ENCODE measurements at places on chromosomes 1 and 21. TPM values are rescaled to one million over a fixed set of nuclear protein-coding genes. Genes with fewer than 3 reads are reported as not detected.
A peak's percentile ranks its signal among the peaks of the same experiment; 100 is the strongest.

GRCh38 chr1:68168545-68169171 is 63.7 kb downstream of the WLS start:
- H3K4me3 ChIP-seq = no peak overlapping the region
- H3K4me1 ChIP-seq = no peaks in the 10 kb centered on the region
- no peaks in the 10 kb centered on the region for H3K27me3 ChIP-seq
- no peak for DNase-seq
- no peak overlapping the region for H3K27ac ChIP-seq

DNA sequence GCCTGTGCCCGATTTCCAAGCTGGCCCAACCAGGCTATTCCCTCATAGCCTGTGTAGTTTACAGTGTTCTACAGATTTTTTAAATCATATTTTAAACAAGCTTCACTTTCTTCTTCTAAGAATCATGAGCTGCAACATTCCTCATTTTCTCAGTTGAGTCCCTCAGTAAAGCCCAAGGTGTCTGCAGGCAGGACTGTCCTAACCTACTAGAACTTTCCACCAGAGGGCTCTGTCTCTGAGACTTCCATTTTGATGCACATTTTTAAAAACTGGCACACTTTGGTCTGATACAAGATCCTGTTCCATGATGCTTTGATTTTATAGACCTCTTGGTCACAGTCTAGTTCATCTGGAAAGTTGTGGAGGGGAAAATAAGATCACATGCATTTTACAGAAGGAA is 21.6 kb upstream of the SLAMF6 start:
- H3K4me1 ChIP-seq = peaks cover 63% of the 10 kb centered on the region
- no peaks in the 10 kb centered on the region for H3K27me3 ChIP-seq
- H3K4me3 ChIP-seq = no peak overlapping the region
- H3K27ac ChIP-seq = peak overlapping the region; percentile 37
- peaks cover 2% of the 10 kb centered on the region for H3K36me3 ChIP-seq

- H3K4me3 ChIP-seq = no peak overlapping the region
- no peak for DNase-seq
- no peaks in the 10 kb centered on the region for H3K36me3 ChIP-seq
- no peaks in the 10 kb centered on the region for H3K27me3 ChIP-seq
- no peak overlapping the region for H3K27ac ChIP-seq
Measured at GRCh38 chr1:201718346-201719202, 110.4 kb upstream of the IPO9 start.

DNA sequence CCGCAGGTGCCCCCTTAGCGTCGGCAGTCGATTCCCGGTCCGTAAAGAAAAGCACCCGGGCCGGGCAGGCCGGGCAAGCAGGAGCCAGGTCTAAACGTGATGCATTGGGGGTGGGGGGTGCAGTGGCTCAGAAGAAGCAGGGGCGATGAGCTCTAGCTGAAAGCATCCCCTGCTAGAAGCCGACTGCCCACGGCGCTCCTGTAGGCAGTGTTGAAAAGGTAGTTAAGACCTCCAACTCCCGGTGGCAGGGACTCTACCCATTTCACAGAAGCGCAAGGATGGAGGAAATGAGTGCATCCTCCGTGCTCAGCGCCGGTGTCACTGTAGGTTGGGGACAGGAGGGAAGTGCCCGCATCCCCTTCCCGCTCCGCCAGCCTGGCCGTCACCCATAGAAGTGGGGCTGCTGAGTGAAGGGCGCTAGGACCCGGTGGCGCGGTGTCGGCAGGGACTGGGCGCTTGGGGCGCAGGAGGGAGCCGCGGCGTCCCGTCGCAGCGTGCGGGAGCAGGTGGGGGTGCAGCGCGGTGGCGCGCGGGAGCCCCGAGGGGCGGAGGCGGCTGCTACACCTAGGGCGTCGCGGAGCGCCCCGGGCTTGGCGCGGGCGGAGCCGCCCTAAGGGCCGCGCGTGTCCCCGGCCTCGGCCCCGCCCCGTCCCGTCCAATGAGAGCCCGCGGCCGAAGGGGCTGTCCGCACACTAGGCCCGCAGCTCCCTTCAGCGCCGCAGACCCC is at the start of gene WNT2B:
WNT2B (plus strand) TSS at position 688 of the 727 bp plus-strand sequence. CDS start 298 bp downstream, outside the sequence.
- no peak within 1 kb of the TSS for H3K27ac ChIP-seq
- peaks cover 20% of the 10 kb centered on the region for H3K4me1 ChIP-seq
- peak within 1 kb of the TSS; percentile 73 for H3K4me3 ChIP-seq
- no peaks in the 10 kb centered on the region for H3K36me3 ChIP-seq
- H3K27me3 ChIP-seq = peaks cover 76% of the 10 kb centered on the region

- H3K27me3 ChIP-seq = no peaks in the 10 kb centered on the region
- no peaks in the 10 kb centered on the region for H3K36me3 ChIP-seq
- H3K27ac ChIP-seq = no peak overlapping the region
- H3K4me1 ChIP-seq = peaks cover 20% of the 10 kb centered on the region
- no peak for DNase-seq
Measured at GRCh38 chr1:3599816-3600215, 11.5 kb downstream of the MEGF6 start.

GRCh38 chr1:44442791-44443190 is 37.7 kb downstream of the RNF220 start:
- H3K27me3 ChIP-seq = no peaks in the 10 kb centered on the region
- H3K27ac ChIP-seq = no peak overlapping the region
- no peaks in the 10 kb centered on the region for H3K36me3 ChIP-seq
- no peak overlapping the region for H3K4me3 ChIP-seq

- peaks cover 15% of the 10 kb centered on the region for H3K4me1 ChIP-seq
- H3K27ac ChIP-seq = no peak overlapping the region
- DNase-seq = no peak
- no peak overlapping the region for H3K4me3 ChIP-seq
- H3K27me3 ChIP-seq = no peaks in the 10 kb centered on the region
Measured at GRCh38 chr21:43768868-43769167, 7.3 kb downstream of the CSTB start.

- H3K27ac ChIP-seq = peak overlapping the region; percentile 48
- no peak overlapping the region for H3K4me3 ChIP-seq
- no peaks in the 10 kb centered on the region for H3K27me3 ChIP-seq
- H3K36me3 ChIP-seq = no peaks in the 10 kb centered on the region
- peaks cover 20% of the 10 kb centered on the region for H3K4me1 ChIP-seq
Measured at GRCh38 chr1:119859647-119860046, 36.7 kb downstream of the ADAM30 start.

DNA sequence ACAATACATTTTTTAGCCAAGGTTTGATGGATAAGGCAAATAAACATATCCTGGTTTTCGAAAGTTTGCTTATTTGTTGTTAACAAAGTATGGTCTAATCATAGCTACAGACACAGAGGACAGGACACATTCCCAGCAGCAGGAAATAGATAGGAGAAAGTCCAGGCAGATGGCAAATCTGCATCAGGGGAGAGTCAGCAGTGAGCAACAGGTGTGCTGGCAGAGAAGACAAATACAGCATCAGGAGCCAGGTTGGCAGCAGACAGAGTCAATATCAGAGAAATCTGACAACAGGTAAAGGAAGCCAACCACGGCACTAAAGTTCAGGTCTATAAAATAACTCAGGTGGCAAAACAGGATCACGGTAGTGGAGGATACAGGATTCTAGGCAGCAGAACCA is 210.7 kb upstream of the PTBP2 start:
- no peak overlapping the region for H3K4me3 ChIP-seq
- no peak overlapping the region for H3K27ac ChIP-seq
- no peaks in the 10 kb centered on the region for H3K27me3 ChIP-seq
- no peak for DNase-seq
- H3K4me1 ChIP-seq = no peaks in the 10 kb centered on the region

- DNase-seq = peak; percentile 50
- no peak overlapping the region for H3K4me3 ChIP-seq
- no peaks in the 10 kb centered on the region for H3K27me3 ChIP-seq
- H3K4me1 ChIP-seq = peaks cover 67% of the 10 kb centered on the region
Measured at GRCh38 chr1:111222308-111223125, 5.0 kb upstream of the CHI3L2 start.

GRCh38 chr1:36709869-36710481 is 227.3 kb upstream of the CSF3R start:
- H3K27me3 ChIP-seq = peaks cover 6% of the 10 kb centered on the region
- no peak for DNase-seq
- no peaks in the 10 kb centered on the region for H3K4me1 ChIP-seq
- H3K27ac ChIP-seq = no peak overlapping the region
- H3K36me3 ChIP-seq = no peaks in the 10 kb centered on the region

GRCh38 chr21:42513985-42514882 is 582 bp downstream of the SLC37A1 start:
- no peaks in the 10 kb centered on the region for H3K27me3 ChIP-seq
- peak overlapping the region; percentile 74 for H3K4me3 ChIP-seq
- peaks cover 25% of the 10 kb centered on the region for H3K4me1 ChIP-seq
- peaks cover 13% of the 10 kb centered on the region for H3K36me3 ChIP-seq
- H3K27ac ChIP-seq = no peak overlapping the region

GRCh38 chr1:47471163-47471562 is 33.3 kb downstream of the FOXD2 start:
- no peaks in the 10 kb centered on the region for H3K4me1 ChIP-seq
- H3K4me3 ChIP-seq = no peak overlapping the region
- H3K27ac ChIP-seq = no peak overlapping the region
- no peaks in the 10 kb centered on the region for H3K36me3 ChIP-seq
- DNase-seq = no peak

- no peaks in the 10 kb centered on the region for H3K27me3 ChIP-seq
- H3K4me1 ChIP-seq = peaks cover 23% of the 10 kb centered on the region
- H3K4me3 ChIP-seq = peak overlapping the region; percentile 35
- H3K27ac ChIP-seq = peak overlapping the region; percentile 15
- H3K36me3 ChIP-seq = no peaks in the 10 kb centered on the region
Measured at GRCh38 chr1:157154940-157155514, 16.8 kb upstream of the ETV3 start.

GRCh38 chr1:14441302-14441741 is 157.2 kb upstream of the KAZN start:
- DNase-seq = no peak
- no peak overlapping the region for H3K4me3 ChIP-seq
- H3K27ac ChIP-seq = no peak overlapping the region
- H3K27me3 ChIP-seq = no peaks in the 10 kb centered on the region
- no peaks in the 10 kb centered on the region for H3K4me1 ChIP-seq

GRCh38 chr1:223114871-223115270 is 28.2 kb downstream of the TLR5 start:
- H3K27ac ChIP-seq = no peak overlapping the region
- peaks cover 57% of the 10 kb centered on the region for H3K36me3 ChIP-seq
- no peak overlapping the region for H3K4me3 ChIP-seq
- no peak for DNase-seq
- no peaks in the 10 kb centered on the region for H3K27me3 ChIP-seq

DNA sequence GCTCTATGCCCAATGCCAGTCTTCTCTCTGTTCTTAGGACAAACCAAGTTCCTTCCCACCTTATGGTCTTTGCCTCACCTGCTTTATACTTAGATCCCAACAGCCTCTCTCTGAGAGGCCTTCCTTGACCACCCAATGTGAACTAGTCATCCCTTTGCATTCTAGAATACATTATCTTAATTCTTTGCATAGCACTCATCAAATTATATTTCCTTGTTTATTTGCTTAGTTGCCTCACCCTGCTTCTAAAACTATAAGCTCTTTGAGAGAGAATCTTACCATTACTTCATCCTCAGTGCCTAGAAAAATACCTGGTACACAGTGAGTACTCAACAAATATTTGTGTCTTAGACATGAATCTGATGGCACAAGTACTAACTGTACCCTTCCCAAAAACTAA is 8.0 kb downstream of the PIGP start:
- peaks cover 14% of the 10 kb centered on the region for H3K36me3 ChIP-seq
- H3K27me3 ChIP-seq = no peaks in the 10 kb centered on the region
- no peak overlapping the region for H3K4me3 ChIP-seq

DNA sequence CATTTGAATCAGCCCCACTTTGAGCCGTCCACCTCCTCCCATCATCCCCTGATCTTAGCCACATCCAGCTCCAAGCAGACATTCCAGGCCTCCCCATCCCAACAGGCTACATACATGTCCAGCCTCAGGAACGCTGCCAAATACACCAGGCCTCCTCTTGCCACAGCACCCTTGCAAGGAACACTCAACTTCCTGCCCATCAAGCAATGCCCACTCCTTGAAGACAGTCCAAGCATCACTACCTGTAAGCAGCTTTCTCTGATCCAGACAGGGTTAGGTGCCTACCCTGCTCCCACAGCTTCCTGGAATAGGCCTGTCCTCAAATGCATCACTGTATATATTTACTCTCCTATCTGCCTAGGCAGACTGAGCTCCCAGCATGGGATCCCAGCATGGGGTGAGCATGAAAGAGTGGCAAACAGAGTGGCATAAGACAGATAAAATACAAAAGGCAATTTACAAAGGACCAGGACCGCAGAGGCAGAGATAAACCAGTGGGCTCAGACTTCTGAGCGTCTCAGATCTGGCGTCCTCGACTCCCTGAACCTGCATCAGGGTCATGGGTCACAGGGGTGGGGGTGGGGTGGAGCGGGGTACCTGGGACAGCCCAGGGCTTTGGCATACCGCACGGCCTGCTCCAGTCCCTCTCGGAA is 816 bp downstream of the HYI start:
- H3K27me3 ChIP-seq = no peaks in the 10 kb centered on the region
- no peak for DNase-seq
- H3K4me3 ChIP-seq = peak overlapping the region; percentile 17

- no peaks in the 10 kb centered on the region for H3K27me3 ChIP-seq
- H3K4me1 ChIP-seq = peaks cover 29% of the 10 kb centered on the region
- no peak overlapping the region for H3K4me3 ChIP-seq
- DNase-seq = no peak
- no peak overlapping the region for H3K27ac ChIP-seq
Measured at GRCh38 chr1:110336300-110337039, 2.7 kb upstream of the RBM15 start.

DNA sequence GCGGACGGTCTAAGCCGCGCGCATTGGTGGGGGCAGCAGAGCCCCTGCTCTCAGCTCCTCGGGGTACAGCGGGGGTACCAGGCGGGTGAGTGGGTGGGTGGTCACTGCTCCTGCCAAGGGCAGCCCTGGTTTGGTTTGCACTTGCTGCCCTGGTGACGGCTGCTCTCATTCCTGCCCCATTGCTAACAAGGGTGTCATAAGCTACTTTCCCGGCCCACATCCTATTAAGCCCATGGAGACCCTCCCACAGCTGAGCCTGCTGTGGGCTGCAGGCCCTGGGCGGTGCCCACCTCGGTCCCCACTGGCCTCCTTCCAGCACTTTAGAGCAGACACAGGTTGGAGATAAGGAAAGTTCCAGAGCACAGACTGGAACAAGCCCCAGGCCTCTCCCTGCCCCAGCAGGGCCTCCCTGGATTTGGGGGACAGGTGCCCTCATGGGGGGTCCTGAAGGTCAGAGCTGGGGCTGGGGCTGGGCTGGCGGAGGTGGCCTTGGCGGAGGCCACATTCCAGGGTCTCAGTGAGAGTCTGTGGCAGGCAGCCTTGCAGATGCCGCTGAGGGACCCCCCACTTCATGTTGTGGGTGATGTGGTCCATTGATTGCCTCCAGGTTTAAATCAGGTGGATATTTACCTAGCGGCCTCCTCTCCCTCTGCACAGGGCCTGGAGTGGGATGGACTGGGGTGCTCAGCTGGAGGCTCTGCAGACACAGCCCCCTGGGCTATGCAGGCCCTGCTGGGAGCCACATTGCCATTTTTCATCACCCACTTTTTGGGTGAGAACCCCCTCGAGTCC is 27.0 kb downstream of the COL18A1 start:
- H3K27ac ChIP-seq = no peak overlapping the region
- H3K36me3 ChIP-seq = no peaks in the 10 kb centered on the region
- no peak for DNase-seq
- H3K4me3 ChIP-seq = no peak overlapping the region
- H3K27me3 ChIP-seq = no peaks in the 10 kb centered on the region

GRCh38 chr1:202501281-202501680 is 152.8 kb downstream of the PPP1R12B start:
- H3K4me1 ChIP-seq = no peaks in the 10 kb centered on the region
- H3K4me3 ChIP-seq = no peak overlapping the region
- H3K27me3 ChIP-seq = peaks cover 49% of the 10 kb centered on the region

ICOSLG gene
- 0.47 TPM for polyA plus RNA-seq

SPRR2A gene
- not detected for polyA plus RNA-seq

DENND2D gene
- polyA plus RNA-seq = 24.0 TPM

RPTN gene
- not detected for polyA plus RNA-seq

EPS15 gene
- 53.6 TPM for polyA plus RNA-seq

MCOLN2 gene
- polyA plus RNA-seq = 0.75 TPM

NFASC gene
- not detected for polyA plus RNA-seq

BCL2L15 gene
- polyA plus RNA-seq = not detected

All from CD14-positive monocyte (primary cell).